ENCODE measurements at places on chromosomes 2 and 18. TPM values are rescaled to one million over a fixed set of nuclear protein-coding genes. Genes with fewer than 3 reads are reported as not detected.

VWA3B gene
- total RNA-seq: not detected

LOXHD1 gene
- total RNA-seq: not detected

SLC4A5 gene
- total RNA-seq: 1.6 TPM

CRYGC gene
- not detected for total RNA-seq

RBM43 gene
- 8.3 TPM for total RNA-seq

SKOR2 gene
- total RNA-seq: not detected

TCF7L1 gene
- total RNA-seq: 8.7 TPM

ZSWIM2 gene
- not detected for total RNA-seq

DPP4 gene
- total RNA-seq: 4.1 TPM

IRS1 gene
- 37.7 TPM for total RNA-seq

COL3A1 gene
- 182 TPM for total RNA-seq

ASB1 gene
- 42.1 TPM for total RNA-seq

CD8B gene
- 2.0 TPM for total RNA-seq

DUSP2 gene
- 1.1 TPM for total RNA-seq

DNA sequence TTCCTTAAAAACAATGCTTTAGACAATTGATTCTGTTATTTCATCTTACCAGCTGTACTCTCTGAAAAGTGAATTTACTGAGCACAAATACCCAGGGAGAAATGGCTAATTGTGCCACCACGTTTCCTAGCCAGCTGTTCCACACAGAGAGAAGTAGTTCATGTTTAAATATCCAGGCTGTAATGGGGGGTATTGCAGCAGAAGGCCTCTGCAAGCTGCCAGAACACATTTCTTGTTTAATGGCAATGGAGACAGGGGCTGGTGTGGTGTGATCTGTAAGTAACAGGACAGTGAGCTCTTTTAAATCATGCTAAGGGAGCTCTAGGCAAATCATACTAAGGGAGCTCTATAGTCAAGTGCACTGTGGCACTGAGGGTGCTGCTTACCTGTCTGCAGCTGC is 809.2 kb downstream of the CNTNAP5 start:
- DNase-seq: no peak

DNA sequence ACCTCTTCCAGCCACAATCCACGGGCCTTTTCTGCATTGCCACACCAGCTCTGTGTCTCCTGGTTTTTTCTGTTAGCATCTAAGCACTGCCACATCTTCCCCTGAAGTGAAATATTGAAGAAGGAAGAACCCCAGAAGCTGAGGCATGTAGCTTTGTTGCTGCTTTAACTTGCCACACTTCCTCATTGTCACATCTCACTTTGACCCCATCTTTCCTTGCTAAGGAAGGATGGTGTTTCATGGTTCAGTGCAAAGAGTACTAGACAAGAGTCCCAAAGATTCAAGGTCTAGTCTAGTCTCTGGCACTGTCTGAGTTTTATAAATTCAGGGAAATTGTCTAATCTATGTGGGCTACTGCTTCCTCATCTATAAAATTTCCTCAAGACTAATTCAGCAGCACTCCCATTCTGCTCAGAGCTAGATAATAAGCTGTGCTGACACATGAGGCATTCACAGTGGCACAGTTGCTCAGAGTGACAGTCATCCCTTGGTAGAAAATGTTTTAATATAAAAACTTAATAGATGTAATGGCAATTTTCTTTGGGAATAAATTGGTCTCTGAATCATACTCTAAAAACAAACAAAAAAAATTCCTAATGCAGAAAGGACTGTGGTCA is 483.0 kb upstream of the ID2 start:
- DNase-seq: no peak

GRCh38 chr18:63550068-63550467 is 7.9 kb downstream of the SERPINB12 start:
- no peak for DNase-seq

GRCh38 chr2:2798337-2798736 is 467.3 kb upstream of the MYT1L start:
- peak; percentile 66 for DNase-seq

DNA sequence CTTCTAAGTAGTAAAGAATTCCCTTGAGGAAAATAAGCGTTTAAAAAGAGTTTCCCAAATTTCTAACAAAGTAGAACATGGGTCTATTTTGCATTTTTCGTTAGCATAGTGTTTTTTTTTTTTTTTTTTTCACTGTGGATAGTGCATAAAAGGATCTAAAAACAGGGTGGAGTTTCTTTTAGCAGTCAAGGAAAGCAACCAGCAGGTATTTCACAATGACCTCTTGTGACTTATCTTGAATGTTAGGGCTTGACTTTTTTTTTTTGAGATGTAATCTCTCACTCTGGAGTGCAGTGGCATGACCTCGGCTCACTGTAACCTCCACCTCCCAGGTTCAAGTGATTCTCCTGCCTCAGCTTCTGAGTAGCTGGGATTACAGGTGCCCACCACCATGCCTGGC is 14.9 kb upstream of the DGKD start:
- DNase-seq: no peak

GRCh38 chr2:171159372-171160118 is 1.1 kb downstream of the TLK1 start:
- no peak for DNase-seq

GRCh38 chr2:12507295-12507694 is 209.4 kb upstream of the TRIB2 start:
- DNase-seq: no peak

DNA sequence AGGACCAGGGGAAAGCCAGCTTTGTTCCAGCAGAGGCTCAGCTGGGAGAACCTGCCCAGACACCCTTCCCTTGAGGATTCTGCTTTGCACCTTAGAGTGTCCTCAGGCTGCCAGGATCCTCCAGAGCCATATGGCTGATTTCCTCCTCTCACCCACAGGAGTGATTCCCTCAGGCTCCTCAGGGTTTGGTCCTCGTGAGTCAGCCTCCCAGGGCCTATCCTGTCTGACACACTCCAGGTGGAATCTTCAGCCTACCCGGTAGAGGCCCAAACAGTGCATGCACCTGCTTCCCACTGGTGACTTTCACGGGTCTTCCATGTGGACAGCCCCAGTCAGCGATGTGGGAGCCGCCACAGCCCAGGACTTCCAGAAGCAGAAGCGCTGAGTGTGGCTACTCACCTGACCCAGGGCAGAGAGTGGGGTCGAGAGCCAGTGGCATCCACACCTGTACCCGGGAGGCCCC is 73.3 kb downstream of the TFCP2L1 start:
- no peak for DNase-seq

GRCh38 chr2:10033251-10034006 is 9.9 kb upstream of the KLF11 start:
- no peak for DNase-seq

GRCh38 chr2:213766465-213766901 is 482.2 kb downstream of the SPAG16 start:
- DNase-seq: no peak

DNA sequence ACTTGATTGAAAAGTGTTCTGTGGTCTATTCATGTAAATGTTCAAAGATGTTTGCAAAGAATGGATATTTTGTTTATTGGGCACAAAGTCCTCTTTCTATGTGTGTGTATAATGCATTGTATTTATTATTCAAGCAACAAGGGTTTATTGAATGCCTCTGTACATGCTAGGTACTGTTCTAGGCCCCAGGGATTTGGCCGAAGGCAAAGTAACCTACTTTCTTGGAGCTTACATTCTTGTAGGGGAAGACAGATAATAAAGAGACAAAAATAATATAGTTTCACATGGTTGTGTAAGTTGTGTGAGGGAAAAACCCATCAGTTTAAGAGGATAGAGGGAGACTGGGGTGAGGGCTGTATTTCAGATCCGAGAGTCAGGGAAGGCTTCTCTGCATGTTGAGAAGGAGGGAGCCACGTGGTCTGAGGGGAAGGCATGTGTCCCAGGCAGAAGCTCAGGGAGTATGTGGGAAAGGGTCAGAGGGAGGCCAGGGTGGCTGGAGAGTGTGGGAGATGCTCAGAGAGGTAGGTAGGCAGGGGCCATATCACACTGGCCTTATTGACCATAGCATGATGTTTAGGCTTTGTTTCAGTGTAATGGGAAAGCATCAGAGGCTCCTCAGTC is 40.4 kb upstream of the GPR155 start:
- DNase-seq: no peak

GRCh38 chr2:158191076-158191895 is 89.6 kb downstream of the UPP2 start:
- no peak for DNase-seq

DNA sequence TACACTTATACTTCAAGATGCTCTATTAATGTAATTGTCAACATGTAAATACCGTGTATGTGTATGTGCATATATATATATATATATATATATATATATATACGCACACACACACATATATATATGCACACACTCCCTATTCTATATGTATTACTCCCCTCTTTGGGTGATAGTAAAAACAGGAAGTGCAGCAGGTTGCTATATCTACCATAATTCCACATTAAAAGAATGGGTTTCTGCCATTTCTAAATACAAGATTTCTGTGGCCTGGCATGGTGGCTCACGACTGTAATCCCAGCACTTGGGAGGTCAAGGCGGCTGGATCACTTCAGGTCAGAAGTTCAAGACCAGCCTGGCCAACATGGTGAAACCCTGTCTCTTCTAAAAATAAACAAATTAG is 77.0 kb downstream of the OTX1 start:
- DNase-seq: no peak

DNA sequence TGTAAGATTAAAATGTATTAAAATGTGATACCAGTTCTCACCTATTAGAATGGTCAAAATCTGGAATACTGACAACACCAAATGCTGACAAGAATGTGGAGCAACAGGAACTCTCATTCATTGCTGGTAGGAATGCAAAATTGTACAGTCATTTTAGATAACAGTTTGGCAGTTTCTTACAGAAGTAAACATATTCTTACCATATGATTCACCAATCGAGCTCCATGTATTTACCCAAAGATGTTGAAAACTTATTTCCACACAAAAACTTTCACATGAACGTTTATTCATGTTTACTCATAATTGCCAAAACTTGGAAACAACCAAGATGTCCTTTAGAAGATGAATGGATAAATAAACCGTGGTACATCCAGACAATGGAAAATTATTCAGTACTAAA is 1193.5 kb upstream of the ACVR2A start:
- no peak for DNase-seq

- DNase-seq: no peak
Observed at GRCh38 chr2:178810422-178810821, 3.2 kb upstream of the TTN start.

DNA sequence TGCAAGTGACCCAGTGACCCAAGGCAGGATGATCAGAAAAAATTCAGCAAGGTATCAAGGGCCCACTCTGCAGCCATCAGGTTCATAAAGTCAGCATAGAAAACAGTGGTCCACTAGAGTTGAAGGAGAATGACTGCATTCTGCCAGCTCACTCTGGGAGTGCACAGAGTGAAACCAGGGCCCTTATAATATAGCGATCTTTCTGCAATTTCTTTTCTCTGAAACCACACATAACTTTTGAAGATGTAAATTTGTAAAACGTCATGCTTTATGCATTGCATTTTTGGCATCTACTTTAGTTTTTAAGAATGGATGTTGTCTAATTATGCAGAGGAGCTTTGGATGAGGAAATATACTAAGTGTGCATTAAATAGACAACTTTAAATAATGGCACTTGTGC is 225.0 kb upstream of the SMIM21 start:
- no peak for DNase-seq

GRCh38 chr2:189502714-189503113 is 61.4 kb downstream of the WDR75 start:
- no peak for DNase-seq

GRCh38 chr18:48929941-48930713 is 20.6 kb downstream of the SMAD7 start:
- DNase-seq: no peak

DNA sequence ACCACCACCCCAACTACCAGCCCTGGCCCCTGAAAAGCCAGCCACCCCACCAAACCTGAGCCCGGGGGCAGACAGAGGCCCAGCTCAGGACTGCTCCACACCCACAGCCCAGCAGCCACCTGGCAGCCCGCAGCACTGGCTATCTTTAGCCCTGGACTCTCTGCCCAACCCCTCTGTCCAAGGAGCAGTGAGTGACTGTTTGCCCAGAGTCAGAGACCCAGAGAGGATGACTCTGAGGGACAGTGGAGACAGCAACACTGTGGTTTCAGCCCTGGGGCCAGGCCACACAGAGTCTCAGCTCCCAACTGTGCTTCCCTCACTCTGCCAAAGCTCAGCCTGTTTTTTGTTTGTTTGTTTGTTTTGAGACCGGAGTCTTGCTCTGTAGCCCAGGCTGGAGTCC is 32.6 kb downstream of the BIN1 start:
- DNase-seq: no peak

DNA sequence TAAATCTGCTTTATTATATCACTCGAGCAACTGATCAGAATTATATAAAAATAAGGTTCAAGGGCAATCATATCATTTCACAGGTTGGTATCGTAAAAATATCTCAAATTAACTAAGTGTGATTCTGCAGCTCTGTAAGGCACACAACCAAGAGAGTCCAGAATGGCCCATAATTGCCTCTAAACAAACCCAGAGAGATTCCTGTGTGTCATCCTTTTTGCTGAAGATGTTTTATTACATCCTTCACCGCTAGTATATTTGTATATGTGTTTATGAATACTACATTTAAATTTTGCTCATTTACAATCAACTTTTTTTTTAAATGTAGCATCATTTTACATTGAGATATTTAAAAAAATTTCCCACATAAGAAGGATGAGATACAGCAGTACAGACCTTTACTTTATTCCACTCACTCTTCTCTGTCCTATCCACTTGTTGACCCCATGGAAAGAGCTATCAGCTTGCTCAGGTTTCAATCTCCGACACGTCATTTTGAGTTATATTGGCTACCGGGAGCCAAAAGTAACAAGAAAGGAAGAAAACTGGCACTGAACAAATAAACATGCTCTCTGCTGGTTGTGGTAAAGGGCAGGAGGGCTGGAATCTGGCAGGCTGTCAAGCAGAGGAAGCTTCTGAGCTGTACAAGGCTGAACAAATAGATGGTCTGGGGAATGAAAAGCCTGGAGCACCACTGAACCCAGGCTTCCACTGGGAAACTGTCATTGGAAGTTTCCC is 23.1 kb downstream of the PLA2R1 start:
- peak; percentile 78 for DNase-seq

DNA sequence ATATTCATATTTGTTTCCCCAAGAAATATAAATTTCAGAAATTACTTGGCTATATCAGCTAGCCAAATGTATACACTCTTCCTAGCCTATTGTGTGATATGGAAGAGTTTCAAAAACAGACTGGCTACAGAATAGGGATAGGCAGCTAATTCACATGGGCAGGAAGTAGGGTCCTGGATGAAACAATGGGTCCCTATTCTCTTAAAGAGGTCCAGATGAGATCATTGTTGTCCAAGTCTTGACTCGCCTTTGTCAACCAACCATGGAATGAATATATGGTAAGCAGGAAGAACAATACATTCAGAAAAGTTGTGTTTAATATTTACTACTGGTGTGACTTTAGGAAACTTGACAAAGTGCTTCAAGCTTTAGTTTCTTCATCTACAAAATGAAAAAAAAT is 319.9 kb downstream of the NBAS start:
- DNase-seq: no peak

DNA sequence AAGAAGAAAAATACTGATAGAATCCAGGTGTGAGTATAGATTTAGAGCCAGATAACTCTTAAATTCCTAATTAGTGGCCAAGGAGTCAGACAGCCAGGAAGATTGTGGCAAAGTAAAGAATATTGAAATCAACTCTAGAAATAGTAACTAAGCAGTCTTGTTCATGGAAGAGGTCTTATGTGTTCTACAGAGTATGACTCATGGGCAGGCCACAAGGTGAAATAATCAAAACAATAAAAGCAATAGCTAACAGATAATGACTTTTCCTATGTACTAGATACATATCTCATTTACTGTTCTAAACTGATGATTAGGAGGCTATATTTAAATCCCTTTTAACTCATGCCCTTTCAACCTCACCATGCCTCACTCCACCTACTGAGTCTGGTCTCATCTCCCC is 227.4 kb upstream of the COL3A1 start:
- DNase-seq: no peak

Measured in esophagus muscularis mucosa (tissue), 4 donors.